ENCODE measurements at places on chromosomes 1 and 21.

- no peak for DNase-seq
Measured at GRCh38 chr1:235307158-235308124, 20.5 kb downstream of the ARID4B start.

GRCh38 chr1:63871463-63871862 is 97.6 kb downstream of the ROR1 start:
- no peak for DNase-seq

- DNase-seq: no peak
Measured at GRCh38 chr1:181947441-181947840, 114.1 kb downstream of the ZNF648 start.

GRCh38 chr1:22048351-22049192 is 3.9 kb upstream of the CDC42 start:
- DNase-seq: no peak

GRCh38 chr1:198267921-198268320 is 111.1 kb downstream of the NEK7 start:
- DNase-seq: no peak

GRCh38 chr1:157110003-157110402 is 10.4 kb upstream of the ETV3L start:
- no peak for DNase-seq

- no peak for DNase-seq
Measured at GRCh38 chr1:114111731-114112641, 41.7 kb downstream of the SYT6 start.

- DNase-seq: peak; percentile 42
Measured at GRCh38 chr1:151715726-151716404, 738 bp downstream of the CELF3 start.

DNA sequence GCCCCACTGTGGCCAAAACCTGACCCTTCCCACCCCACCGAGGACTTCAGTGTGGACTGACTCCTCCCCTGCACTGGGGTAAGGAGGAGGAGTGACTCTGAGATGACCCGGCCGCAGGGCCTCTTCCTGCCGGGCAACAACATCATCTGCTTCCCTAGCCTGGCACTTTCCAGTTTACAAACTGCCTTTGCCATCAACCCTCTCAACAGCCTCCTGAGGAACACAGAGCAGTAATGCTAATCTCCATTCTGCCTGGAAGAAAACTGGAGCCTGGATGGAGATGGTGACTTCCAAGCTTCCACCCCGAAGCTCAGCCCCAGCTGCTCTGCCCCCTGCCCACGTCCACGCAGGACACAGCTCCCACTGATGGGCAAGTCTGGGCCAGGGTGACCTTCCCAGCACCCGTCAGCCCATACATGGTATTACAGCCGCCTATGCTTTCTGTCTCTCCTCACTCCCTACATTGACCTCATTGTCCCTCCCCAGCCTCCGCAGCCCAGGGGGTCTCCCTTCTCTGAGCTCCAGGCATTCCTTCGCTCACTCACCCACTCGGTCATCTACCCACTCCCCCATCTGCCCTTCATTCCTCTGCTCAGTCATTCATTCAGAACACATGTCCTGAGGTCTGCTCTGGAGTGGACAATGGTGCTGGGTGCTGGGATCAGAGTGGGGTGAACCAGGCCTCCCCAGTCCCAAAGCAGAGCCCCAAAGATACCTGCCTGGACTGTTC is 34.2 kb downstream of the RAP1GAP start:
- no peak for DNase-seq

DNA sequence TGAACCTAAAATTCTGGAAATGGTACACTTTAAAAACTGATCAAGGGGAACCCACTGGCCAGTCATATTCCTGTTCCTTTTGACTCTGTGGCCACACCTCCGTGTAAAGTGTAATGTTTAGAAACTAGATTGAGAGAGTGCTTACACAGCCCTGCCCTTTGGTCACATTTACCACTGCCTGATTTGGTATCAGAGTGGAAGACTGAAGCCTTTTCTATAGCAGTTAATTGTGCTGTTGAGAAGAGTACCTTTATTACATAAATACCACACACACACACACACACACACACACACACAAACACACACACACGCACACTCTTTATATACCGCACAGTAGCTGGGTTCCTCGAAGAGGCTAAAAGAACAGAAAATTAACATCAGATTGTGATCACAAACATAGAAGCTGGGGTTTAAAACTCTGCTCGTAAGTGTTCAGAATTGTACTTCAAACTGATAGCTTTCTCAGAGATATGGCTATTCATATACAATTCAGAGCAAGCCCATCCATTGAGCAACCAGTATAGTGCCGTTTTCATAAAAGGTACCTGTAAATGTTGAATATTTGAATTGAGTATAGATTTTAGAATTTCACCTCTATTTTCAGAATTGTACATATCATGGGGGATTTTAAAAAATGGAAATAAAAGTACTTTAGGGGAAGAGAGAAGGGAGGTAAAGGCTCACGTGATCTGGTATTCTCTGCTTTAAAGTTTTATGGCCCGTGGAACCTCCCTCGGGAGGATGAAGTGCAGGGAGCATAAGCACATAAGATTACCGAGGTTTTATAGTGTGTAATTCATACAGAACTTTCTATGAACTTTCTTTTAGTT is 37.5 kb downstream of the CAMTA1 start:
- peak; percentile 39 for DNase-seq

GRCh38 chr1:150210706-150211105 is 25.2 kb downstream of the ANP32E start:
- no peak for DNase-seq

GRCh38 chr1:177952249-177952648 is 17.6 kb downstream of the SEC16B start:
- DNase-seq: no peak

- no peak for DNase-seq
Measured at GRCh38 chr1:38059635-38060250, 13.2 kb upstream of the POU3F1 start.

- DNase-seq: no peak
Measured at GRCh38 chr1:187013582-187014200, 184.9 kb downstream of the PLA2G4A start.

GRCh38 chr1:67863637-67864036 is 30.4 kb upstream of the GNG12 start:
- no peak for DNase-seq

DNA sequence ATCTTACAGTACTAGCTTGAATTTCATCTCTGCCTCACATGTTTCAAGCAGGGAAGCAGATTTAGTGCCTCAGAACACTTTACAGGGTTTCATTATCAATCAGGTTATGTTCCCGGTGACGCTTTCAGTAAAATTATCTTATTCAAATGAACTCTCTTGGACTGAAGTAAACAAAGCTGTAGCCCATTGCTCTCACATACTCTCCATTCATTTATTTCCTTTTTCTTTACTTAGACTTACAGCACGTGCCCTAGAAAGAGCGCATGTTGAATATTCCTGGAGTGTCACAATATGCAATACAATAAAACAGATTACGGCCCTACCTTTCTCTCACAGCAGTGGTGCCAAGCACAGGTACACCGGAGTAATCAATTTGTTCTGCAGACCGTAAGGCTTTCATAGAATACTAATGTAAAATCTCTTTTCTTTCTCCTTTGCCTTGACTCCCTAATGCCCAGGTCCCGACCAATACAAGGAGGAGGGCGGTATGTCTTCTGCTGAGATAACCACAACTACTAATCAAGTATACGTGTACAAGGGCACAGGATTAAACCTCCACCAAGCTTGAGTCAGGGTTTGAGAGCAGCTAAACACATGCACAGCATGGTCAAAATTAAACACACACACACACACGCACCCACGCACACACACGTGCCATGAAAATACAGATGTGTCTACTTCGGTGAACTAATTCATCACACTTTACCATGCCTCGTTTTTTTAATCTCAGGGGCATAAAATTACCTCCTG is 62.8 kb downstream of the NRIP1 start:
- DNase-seq: no peak

DNA sequence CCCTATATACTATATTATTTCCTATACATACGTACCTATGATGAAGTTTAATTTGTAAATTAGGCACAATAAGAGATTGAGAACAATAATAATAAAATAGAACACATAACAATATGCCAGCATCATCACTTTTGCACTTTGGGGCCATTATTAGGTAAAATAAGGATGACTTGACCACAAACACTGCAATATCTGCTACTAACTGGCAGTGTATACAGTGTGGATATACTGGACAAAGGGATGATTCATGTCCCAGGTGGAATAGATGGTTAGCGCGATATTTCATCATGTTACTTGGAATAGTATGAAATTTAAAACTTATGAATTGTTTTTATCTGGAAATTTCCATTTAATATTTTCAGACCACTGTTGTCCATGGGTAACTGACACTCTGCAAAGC is 35.4 kb upstream of the TXLNA start:
- no peak for DNase-seq

Measured in HEK293T (cell line).